ENCODE measurements at places on chromosomes 12 and 14.

GRCh38 chr12:22543246-22544037, 900 bp downstream of the C2CD5 start:
- peak; percentile 59 for DNase-seq

DNA sequence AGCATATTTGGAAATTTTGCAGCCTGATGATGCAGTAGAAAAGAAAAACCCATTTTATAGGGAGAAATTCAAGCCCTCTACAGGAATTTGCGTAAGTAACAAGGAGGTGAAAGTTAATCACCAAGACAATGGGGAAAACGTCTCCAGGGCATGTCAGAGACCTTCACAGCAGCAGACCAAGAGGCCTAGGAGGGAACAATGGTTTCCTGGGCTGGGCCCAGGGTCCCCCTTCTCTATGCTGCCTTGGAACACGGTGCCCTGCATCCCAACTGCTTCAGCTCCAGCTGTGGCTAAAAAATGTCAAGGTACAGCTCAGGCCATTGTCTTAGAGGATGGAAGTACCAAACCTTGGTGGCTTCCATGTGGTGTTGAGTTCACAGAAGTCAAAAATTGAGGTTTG, 6.5 kb upstream of the KRT6C start:
- no peak for DNase-seq

GRCh38 chr14:103404920-103405319, 19.7 kb downstream of the MARK3 start:
- DNase-seq = no peak

GRCh38 chr12:121295746-121296617, 527 bp downstream of the CAMKK2 start:
- DNase-seq = peak; percentile 56

DNA sequence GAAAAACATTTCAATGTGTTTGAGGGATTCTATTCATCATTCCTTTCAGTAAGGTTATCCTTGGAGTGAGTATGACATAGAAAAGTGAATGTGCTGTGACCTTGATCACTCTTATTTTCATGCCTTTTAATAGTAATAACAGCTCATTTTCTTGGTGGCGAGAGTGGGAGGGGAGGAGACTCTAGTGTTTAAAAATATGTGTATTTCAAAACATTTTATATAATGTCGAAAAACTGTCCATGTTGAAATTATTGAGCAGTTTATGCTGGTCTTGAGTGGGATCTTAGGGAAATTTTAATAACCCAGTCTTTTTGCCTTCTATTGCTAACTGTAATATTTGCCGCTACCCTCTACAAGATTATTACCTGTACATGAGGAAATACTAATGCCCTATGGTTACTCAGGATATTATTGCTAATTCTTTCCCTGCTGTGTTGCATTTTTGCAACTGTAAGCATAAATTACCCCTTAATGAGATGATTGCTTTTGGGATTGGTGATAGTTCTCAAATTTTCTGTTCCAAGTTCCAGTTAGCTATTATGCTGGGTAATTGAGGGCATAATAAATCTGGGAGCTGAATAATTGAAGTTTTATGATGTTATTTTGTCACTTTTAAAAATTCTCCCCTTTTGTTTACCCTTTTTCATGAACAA, 21.9 kb downstream of the ATF7IP start:
- DNase-seq = no peak

GRCh38 chr14:55381040-55381439, 30.6 kb downstream of the ATG14 start:
- no peak for DNase-seq

DNA sequence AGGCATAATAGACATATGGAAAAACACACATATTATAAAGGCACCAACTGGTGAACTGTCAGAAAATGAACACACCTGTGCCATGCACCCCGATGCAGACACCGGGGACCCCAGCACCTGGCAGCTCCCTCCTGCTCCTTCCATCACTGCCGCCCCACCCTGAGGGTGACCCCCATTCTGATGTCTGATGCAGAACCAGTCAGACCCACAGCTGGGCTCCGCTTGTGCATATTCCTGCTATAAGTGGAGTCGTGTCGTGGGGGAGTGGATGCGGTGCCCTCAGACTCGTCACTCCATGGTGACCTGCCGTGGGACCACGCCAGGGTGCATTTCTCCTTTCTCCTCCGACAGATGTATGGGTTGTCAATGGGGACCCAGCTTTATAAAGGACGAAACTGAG, 45.7 kb upstream of the MEG3 start:
- DNase-seq = no peak

Data from neural progenitor cell (in vitro differentiated cells).